Eye (tissue), 1 donor: ENCODE measurements at places on chromosomes 12 and 14.

- DNase-seq, result no peak
Observed at GRCh38 chr12:42469355-42470175, 120.0 kb downstream of the PRICKLE1 start.

- DNase-seq, result no peak
Observed at GRCh38 chr12:27530157-27530922, 6.3 kb downstream of the PPFIBP1 start.

DNA sequence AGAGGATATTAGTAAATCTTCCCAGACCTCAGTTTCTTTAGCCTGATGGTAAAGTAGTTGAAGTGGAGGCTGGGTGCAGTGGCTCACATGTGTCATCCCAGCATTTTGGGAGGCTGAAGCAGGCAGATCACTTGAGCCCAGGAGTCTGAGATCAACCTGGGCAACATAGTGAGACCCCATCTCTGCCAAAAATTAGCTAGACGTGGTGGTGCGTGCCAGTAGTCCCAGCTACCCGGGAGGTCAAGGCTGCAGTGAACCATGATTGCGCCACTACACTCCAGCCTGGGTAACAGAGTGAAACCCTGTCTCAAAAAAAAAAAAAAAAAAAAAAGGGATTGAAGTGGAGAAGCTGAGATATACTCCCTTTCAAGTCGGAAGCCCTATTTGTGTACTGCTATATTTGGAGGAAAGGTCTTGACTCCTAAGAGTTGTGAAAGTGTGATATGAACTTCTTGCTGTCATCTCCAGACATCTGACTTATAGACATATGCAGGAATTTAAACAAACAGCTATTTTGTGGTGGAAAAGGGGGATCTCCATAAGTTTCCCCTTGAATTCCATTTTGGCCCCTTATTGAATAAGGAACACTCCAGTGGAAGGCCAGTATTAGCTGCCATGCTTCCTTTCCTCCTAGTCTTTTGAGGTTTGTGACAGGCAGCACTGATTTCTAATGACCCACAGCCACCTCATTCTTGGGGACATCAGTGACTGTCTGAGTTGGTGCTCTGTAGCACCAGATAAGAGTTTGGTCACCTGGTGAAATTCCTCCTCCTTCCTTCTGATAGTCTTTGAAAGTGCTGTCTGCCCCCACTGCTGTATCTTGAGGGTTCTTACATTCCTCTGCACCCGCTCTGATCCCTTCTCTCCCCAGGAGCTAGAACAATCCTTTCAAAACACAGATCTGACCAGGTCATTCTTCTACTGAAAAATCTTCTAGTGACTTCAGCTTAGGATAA is 7.4 kb downstream of the ELK3 start:
- DNase-seq, result no peak

GRCh38 chr12:115001571-115002180 is 317.7 kb upstream of the TBX3 start:
- DNase-seq, result no peak

GRCh38 chr12:66899588-66899987 is 220.7 kb upstream of the GRIP1 start:
- no peak for DNase-seq

DNA sequence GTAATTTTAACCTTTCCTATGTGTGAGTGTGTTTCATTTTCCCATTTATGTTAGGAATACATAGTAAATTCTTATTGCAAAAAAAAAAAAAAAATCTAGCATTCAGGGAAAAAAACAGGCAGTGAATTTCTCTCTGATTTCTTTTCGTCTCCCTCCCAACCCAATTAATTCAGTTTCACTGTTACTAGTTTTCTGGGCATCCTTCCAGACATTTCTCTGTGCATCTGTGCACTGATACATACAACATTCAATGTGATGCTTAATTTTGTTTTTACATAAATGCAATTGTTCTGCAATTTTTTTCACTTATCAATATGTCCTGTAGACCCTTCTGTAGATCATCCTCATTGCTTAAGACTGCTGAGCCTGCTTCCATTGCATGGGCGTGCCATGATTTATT is 694.3 kb upstream of the TBX3 start:
- no peak for DNase-seq

DNA sequence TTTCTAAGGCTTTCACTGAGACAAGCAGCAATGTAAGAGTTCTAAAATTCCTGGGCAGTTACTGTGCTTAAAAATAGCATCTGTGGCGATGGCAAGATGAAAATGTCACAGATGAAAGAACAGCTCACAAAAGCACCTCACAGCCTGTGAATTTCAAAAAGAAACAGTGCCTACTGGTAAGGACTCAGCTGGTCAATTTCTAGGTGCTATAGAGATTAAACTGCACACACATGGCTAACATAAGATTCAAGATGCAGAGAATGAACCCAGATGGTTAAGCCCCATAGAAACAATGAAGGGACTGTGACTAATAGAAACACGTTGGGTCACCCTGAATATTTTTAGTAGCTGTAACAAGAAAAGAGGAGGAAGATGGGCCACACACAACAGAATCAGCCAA is 12.0 kb upstream of the IL26 start:
- no peak for DNase-seq

DNA sequence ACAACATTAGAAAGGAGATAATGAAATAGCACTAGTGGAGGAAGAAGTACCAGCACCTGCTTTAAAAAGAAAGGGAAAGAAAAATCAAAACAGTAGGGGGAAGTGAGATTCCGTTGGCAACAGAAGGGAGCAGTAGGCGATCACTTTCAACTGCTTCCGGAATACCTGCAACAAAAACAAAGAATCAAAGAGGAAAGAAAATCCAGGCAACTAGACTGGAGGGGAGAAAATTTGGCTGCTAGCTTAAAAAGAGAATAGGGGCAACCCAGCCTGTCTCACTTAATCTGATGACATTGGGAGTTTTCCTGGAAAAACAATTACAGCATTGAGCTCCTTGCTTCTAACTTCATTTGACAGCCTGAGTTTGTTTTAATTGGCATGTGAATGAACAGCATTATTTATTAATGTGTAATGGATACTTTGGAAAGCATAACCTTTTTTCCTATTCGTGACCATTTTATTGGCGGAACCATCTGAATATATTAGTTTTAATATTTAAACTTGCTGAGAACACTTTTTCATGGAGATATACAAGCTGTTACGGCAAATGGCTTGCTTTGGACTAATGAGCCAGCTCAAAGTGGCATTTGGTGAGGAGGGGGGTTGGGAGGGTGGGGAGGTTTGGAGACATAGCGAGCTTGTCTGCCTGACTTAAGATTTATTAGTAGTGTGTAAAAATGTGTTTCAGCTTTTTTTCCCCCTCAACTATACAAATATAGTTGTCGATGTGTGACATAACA is 2.5 kb upstream of the DACT1 start:
- DNase-seq, result peak; percentile 83

- DNase-seq, result no peak
Observed at GRCh38 chr12:68780731-68781130, 27.2 kb upstream of the MDM2 start.

GRCh38 chr14:41606282-41606531 is 469 bp upstream of the LRFN5 start:
- no peak for DNase-seq

GRCh38 chr12:51534216-51535074 is 56.6 kb upstream of the SCN8A start:
- peak; percentile 14 for DNase-seq

- no peak for DNase-seq
Observed at GRCh38 chr12:104994336-104994735, 8.2 kb downstream of the NOPCHAP1 start.

DNA sequence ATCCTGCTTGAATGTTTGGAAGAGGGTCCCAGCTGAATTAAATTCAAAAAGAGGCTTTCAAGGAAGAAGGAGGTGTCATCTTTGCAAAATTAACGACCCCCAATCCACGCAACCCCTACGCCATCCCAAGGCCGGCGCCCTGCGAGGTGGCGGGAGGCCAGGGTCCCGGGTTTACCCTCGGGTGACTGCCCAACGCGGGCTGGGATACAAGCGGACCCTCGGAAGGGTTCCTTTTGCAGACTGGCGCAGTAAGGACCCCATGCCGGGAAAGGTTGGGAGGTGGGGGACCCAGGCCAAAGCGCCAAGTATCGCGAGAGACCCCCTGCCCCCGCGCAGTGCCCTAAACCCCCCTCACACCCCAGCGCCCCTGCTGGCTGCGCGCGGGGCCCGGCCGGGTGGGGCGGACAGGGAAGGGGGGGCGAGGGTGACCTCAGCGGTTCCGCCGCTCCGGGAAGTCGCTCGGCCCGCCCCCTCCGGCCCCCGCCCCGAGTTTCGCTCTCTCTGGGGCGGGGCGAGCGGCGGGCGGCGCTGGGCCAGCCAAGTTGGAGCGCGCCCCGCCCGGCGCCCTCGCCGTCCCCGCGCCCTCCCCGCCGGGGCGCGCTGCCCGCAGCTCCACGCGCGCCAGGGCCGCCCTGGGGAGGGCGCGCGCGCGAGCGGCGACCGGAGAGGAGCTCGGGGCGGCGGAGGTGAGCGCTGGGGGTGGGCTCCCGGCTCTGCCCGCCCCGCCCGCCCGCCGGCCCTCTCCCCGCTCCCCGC is 708 bp upstream of the ZBTB42 start:
- DNase-seq, result peak; percentile 81

GRCh38 chr12:124994437-124994975 is 1.1 kb downstream of the BRI3BP start:
- peak; percentile 13 for DNase-seq

DNA sequence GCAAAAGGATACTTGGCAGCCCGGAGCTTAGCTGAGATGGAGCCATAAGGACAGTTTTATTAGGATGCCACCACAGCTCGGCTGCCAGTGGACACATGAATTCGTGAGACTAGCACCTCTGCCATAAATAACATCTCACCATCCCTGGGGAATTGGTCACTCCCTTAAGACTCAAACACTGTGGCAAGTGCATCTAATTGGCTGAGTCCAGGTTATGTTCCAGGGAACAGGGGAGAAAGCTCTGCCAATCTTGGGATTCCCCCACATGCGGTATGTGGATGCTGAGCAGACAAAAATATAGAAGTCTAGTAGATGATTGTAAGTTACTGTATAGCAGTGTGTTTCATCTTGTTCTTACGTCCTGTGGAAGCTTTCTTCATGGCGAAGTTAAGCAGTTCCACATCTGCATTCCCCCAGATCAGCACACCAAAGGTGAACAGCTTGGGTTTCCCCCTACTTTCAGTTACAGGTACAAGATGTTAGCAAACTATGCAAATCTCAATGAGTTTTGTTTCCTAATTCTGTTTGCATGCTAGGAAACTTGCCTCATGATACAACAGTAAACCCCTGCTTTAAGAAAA is 131.1 kb downstream of the ETV6 start:
- DNase-seq, result no peak

GRCh38 chr12:93994721-93995120 is 153.7 kb upstream of the PLXNC1 start:
- no peak for DNase-seq

DNA sequence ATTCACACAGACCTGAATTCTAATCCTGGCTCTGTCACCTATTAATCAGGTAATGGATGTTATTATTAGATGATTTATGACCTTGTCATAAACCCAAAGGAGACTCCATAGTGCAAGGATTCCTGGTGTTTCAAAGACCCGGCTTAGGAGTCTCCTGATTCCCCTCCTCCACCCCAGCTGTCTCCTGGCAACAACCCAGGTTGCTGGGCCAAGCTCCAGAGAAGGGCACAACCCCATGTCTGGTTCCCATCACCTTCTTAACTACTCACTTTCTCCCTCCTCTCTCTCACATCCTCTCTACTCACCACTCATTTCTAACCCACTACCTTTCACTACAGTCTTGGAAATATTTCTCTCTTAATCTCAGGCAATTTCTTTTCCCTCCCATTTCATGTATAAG is 41.6 kb downstream of the RHOJ start:
- no peak for DNase-seq

DNA sequence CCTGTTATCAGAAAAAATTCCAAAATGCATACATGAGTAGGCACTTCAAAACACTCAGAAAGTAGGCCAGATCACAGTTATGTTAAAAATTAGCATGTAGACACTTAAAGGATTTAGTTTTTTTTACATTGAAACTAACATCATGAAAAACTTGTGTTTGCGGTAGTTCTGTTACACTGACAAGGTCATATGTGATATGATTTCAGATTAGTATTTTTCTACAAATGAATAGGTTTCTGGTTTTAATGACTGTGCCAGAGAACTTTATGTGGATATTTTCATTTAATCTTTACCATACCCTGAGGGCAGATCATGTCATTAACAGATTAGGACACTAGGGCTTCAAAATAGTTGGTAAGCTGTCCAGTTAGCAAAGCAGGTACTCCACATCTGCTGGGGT is 20.7 kb downstream of the YARS2 start:
- no peak for DNase-seq

DNA sequence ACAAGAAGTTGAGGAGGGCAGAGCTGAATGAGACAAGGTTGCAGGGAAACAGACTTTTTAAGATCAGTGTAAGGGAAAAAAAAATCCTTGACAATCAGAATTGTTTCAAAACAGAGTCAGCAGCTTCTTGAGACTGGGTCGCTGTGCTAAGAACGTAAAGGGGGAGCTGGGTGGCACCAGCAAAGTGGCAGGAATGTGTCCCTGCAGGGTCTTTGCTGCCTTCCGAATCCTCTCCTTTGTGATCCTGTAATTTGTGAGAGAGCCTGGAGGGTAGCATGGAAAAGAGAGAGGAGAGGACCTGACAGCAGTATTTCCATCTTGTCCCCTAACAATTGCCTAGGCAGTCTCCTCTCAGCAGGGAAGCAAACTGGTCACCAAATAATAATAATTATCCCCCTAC is 472.8 kb downstream of the RGS6 start:
- peak; percentile 23 for DNase-seq

- peak; percentile 79 for DNase-seq
Observed at GRCh38 chr14:54257424-54257823, 139.4 kb upstream of the CDKN3 start.

- DNase-seq, result peak; percentile 52
Observed at GRCh38 chr12:32505067-32505945, 105.9 kb downstream of the FGD4 start.
